ENCODE measurements at places on chromosomes 13 and 19.

- DNase-seq = peak; percentile 43
Measured at GRCh38 chr13:48954081-48954480, 21.6 kb upstream of the FNDC3A start.

- DNase-seq = peak; percentile 67
Measured at GRCh38 chr19:16778796-16779411, 50.3 kb upstream of the SIN3B start.

GRCh38 chr13:19158526-19159174 lies 23.0 kb downstream of the TUBA3C start:
- DNase-seq = no peak

DNA sequence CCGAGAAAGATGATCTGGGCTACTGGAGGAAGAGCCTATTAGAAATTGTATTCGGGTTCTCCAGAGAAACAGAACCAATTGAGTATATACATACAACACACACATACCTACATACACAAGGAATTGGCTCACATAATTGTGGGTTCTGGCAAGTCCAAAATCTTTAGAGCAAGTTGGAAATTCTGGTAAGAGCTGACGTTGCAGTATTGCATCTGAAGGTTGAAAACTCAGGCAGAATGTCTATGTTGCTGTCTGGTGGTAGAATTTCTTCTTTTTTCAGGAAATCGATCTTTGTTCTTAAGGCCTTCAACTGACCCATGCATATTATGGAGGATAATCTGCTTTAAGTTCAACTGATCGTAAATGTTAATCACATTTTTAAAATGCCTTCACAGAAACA lies 15.5 kb upstream of the OLFM4 start:
- no peak for DNase-seq

- peak; percentile 68 for DNase-seq
Measured at GRCh38 chr19:19040417-19040816, 7.0 kb downstream of the ARMC6 start.

All from brain microvascular endothelial cell (primary cell).